ENCODE measurements at places on chromosomes 13 and 19.
A peak's percentile ranks its signal among the peaks of the same experiment; 100 is the strongest.

DNA sequence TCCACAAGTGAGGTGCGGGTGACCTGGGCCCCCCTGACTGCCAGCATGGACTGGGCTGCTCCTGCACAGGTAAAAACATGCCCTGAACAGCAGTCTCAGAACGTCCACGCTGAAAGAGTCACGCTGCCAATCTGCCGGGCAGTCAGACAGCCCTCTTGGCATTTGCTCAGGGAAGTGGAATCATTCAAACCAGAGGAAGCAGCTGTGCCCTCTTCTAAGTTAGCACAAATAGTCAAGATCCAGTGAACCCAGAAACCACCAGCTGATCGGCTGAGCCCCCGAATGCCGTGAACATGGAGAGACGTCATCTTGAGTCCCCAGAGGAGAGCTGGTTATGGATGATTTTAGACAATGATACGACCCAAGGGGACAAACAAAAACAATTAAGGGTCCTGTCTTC is 34.4 kb downstream of the KLF2 start:
- no peak for DNase-seq

DNA sequence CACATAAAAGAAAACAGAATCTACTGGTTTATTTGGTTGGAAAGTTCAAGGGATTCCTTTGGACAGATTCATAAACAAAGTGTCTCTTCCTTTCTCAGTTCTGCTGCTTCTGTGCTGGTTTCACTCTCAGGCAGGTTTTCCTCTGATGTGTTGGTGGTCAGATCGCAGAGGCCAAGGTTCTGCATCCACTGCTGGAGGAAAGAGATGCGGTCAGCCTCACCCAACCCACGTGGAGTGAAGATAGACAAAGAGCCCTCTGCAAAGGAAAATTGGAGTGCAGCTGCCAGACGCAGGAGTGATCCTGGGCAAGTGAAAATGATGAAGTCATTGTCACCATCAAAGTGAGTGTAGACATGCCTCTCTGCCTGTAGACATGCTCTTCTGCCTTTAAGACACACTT is 352.0 kb downstream of the TSHZ3 start:
- DNase-seq, result no peak

DNA sequence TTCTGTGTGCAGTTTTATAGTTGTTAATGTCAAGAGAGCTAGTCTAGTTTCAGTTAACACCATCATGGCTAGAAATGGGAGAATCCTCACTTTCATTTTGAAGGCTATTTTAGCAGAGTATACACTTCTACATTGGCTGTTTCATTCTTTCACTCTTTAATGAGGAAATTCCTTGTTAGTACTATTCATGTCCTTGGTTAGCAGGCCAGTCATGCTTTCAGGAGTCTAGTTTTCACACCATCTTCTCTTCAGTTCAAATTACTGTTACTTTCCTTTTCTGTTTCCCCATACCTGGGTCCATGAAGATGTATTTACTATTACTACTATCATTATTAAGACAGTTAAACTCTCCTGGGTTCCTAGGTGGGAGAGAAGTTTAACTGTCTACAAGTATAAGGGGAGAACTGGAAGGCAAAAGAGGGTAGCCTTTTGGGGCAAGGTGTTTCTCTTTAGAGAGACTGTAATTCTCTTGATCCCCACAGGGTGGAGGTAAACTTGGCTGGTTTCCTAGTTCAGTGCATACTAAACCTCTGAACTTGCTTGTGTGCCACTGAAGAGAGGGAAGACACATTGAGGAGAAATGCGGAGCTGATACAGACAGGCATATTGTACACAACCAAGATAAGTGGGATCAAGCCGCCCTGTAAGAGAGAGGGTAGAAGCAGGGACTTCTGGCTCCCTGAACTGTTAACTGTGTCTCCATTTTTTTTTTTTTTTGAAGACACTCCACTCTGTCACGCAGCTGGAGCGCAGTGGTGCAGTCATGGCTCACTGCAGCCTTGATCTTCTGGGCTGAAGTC is 41.3 kb upstream of the IGFL4 start:
- DNase-seq, result no peak

DNA sequence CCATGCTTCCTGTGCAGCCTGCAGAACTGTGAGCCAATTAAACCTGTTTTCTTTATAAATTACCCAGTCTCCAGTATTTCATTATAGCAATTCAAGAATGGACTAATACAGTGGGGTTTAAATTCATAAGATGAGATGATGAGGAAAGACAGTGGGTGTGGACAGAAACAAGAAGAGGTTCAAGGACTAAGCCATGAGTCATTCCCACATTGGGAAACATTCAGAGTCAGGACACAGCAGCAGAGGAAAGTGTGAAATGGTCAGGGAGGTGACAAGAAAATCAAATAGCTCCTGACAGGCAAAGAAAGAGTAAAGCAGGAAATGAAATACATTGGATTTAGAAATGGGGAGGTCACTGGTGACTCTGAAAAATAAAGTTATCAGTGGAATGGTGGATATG is 9.1 kb downstream of the ZNF841 start:
- no peak for DNase-seq

GRCh38 chr13:100941377-100942368 is 267.1 kb upstream of the TMTC4 start:
- DNase-seq, result no peak

- no peak for DNase-seq
Measured at GRCh38 chr13:75839406-75839805, 203.3 kb downstream of the LMO7 start.

DNA sequence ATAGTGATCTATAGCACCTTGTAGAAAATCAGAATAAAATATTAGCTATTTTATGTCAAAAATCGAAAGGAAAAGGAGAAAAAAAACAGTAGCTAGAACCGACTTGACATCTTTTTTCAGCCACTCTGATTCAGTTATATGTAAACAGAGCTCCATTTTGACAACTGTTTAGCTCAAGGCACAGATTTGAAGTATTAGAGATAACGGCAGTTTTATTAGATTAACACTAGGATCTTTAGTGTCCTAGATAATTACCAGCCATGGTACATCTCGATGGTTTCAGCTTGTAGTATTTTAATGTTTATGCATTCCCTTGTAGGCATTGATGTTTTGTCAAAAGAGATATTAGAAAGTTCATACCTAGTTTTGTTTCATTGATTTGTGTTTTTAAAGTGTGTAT is 67.3 kb downstream of the PCDH17 start:
- no peak for DNase-seq

DNA sequence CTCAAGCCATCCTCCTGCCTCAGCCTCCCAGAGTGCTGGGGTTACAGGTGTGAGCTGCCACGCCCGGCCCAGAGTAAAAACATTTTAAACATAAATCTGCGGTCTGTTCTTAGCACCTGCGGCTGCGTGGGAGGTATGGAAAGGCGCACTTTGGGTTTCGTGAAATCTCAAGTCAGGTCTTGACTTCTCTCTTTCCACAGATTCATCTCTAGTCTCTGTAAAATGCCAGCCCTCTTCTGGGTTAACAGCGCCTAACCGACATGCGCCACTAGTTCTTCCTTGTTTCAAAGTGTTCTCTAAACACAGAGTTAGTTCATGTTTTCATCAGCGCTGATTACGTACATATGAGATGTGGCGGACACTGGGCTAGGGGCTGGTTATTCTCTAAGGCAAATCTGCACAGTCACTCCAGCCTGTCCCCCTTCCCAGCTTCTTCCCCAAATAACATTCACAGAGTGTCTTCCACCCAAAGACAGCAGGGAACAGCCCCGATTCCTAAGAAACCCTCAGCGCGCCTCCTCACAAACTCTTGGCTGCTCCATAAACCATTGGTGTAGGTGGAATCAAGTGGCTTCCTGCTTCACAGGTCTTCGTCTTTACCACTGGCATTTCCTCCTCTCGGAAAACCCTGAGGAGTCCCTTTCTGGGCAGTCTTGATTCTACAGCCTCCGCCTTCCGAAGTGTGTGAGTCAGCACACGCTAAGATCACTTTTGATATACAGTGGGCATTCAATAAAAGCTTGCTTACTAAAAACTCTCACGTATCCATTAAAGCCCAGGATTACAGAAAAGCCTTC is 1.4 kb downstream of the PARP4 start:
- DNase-seq, result peak; percentile 83

GRCh38 chr19:23203841-23204344 is 46.3 kb downstream of the ZNF724 start:
- no peak for DNase-seq

DNA sequence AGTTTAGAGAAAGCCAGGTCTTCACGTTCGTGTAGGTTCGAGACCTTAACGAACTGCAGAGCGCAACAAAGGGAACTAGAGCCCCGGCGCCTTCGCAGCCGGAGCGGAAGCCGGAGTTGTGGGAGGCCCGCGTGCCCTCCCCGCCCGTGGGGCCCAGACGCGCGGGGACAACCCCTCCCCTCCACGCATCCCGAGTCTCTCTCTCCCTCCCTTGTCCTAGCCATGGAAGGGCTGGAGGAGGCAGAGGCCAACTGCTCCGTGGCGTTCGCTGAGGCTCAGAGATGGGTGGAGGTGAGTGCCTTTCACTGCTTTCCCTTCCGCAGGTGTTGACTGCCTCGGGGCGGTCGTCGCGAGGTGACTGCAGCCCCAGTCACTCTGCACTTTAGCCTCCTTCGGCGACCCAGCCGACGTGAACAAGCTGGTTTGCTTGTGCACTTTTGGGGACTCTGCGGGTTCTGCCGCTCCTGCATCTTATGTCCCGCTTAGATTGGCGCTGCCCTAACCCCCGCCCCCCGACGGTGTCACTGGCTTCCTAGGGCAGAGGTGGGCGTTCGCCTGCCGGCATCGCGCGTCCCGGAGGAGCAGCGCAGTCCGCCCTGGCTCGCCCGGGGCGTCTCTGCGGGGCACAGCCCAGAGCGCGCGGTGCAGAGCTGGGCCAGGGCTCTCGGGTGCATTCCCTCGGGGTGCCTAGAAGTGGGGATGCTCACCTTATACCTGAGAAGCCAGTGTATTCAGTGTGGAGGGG is 478 bp downstream of the LMO7 start:
- DNase-seq, result peak; percentile 66

DNA sequence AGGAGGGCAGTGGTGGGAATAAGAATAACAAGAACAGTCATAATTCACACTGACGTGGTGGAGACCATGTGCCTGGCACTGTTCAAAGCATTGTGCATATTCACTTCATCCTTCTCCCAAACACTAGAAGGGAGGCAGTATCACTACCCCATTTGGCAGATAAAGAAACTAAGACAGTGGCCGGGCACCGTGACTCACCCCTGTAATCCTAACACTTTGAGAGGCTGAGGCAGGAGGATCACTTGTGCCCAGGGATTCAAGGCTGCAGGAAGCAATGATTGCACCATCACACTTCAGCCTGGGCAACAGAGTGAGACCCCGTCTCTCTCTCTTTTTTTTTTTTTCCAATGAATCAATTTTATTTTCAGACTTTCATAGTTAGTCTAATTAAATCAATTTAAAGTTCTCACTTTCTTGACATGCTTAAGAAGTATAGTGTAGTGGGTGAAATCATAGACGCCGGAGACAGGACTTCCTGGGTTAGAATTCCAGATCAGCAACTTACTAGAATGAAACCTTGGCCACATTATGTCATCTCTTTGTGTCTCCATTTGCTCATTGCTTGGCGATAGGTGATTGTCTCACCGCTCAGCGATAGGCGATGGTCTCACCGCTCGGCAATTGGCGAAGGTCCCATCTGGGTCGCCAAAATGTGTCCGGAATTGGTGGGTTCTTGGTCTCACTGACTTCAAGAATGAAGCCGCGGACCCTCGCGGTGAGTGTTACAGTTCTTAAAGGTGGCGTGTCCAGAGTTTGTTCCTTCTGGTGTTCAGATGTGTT is 5.3 kb upstream of the ATG4D start:
- no peak for DNase-seq

- DNase-seq, result no peak
Measured at GRCh38 chr19:33273065-33273736, 29.1 kb downstream of the CEBPA start.

DNA sequence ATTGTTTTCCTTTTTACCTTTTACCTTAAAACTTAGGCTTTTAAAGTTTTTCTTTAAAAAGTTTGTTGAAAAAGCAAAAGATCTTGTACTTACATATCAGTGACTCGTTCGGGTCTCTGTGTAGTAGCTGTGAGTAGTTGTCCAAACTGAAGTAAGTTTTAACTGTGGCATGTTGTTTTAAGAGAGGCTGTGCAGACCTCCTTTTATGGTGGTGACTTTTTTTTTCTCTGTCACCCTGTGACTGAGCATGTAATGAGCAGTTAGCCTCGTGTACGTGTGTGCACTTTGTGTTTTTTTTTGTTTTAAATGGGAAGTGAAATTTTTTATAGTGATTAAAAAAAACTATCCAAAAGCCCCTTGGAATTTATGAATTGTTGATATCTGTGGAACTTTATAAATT is at the start of gene GPR183:
Gene GPR183 (minus strand): TSS at position 153 of the 400 bp plus-strand sequence. CDS start 11,254 bp downstream, outside the sequence.
- no peak for DNase-seq

DNA sequence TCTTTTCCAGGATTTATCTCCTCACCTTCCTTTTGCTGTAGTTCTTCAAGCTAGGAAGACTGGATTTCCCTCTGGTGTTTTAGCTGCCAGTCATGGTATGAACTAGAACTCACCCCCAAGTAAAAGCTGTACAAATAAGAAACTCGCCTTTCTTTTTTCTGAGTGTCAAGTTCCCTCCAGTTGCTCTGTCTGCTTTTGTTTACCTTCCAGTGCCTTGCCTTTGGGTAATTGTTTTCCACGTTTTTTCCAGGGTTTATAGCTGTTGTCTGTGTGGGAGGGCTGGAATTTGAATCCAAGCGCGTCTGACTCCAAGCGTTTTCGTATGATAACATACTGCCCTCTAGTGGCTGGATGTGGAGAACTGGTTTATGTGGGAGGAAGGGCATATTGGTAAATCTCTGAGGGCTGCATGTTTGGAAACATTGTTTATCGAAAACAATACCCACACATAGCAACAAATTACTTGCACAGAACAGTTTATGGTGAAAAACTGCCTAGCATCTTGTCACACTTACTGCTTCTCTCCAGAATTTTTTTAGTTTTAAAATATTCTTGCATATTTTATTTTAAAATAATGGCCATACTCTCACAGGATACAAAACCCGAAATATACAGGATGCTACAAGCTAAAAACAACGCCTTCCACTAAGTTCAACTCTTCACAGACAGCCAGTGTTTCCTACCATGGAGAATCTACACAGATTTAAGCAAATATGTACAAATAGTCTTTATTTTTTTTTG is 19.2 kb downstream of the RCN3 start:
- peak; percentile 70 for DNase-seq

DNA sequence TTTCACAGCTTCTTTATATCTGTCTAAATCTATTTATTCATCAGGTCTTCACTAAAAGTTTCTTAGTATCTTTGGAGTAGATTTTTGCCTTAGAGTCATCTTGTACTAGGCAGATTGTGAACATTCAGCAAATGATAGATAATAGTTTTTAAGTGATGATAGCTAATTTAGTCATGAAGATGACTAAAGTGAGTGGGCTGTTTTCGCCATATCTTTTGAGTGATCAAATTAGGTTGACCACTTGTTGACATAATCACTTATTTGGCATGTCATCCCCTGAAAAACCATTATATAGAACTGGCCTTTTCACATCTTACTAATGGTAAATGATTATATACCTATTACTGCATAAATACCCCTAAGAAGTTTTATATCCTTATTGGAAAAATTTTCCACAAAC is 999.2 kb downstream of the PCDH17 start:
- no peak for DNase-seq

Data from activated T-cell treated with anti-CD3 and anti-CD28 coated beads, Interleukin-2, amount 50 U/mL, for 48 hours (primary cell).